Stimulated activated CD4-positive, alpha-beta T cell treated with anti-CD3 and anti-CD28 coated beads, Interleukin-1b, Interleukin-23, amount 100 ng/mL, for 1 hour (primary cell): ENCODE measurements at places on chromosomes 2 and 18.

- DNase-seq: no peak
Measured at GRCh38 chr2:196955036-196955435, 28.5 kb upstream of the PGAP1 start.

DNA sequence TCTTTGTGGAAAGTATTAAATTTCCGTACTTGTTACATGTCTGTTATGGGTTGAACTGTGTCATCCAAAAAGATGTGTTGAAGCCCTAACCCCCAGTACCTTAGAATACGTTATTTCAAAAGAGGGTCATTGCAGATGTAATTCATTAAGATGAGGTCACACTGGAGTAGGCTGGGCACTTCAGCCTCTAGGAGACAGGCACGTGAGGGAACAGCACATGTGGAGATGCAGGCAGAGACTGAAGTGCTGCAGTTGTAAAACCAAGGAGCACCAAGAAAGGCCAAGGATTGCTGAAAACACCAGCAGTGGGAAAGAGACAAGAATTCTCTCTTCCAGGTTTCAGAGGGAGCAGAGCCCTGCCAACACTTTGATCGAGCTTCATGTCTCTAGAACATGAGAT, 4.6 kb upstream of the RHBDD1 start:
- no peak for DNase-seq

GRCh38 chr2:20781656-20782265, 41.1 kb downstream of the LDAH start:
- no peak for DNase-seq

- no peak for DNase-seq
Measured at GRCh38 chr18:51196118-51196810, 1.2 kb downstream of the MEX3C start.

DNA sequence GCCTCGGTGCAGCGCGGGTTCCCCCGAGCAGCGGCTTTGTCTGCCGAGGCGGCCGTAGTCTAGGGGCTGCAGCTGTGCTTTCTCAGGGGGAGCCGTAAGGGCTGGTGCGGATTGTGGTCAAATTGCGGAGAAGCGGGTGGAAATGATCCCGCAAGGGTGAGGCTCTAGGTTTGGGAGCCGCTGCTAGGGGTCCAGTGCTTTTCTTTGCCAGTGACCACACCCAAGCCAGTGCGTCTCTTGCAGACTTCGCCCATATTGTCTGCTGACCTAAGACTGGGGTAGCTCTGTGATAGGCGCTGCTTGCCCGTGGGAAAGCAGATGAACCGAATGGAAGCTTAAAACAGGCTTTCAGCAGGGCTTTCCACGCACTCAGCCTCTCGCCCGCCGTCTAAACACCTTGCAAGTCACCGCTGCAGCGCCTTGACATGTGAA, 2.1 kb downstream of the DPYSL5 start:
- DNase-seq: no peak

GRCh38 chr2:122168799-122169198, 413.3 kb downstream of the TSN start:
- DNase-seq: no peak

GRCh38 chr2:218999881-219000568, 6.8 kb upstream of the CRYBA2 start:
- no peak for DNase-seq

DNA sequence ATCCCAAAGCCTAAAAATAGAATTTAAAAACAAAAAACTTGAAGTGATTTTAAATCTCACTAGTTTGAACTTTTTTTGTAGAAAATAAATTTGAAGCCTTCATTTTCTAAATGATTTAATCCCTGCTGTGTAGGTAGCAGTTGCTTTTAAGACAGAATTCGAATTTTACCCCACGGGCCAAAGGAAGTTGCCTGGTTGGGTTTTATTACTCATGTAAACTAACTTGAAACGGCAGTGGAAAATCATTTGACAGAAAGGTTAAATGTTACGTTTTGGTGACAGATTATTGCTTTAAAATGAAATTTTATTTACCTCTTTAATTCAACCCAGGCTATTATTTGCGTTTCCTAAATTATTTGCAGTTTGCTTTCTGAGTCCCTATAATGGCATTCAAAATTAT, 2.0 kb downstream of the MAPRE2 start:
- no peak for DNase-seq

DNA sequence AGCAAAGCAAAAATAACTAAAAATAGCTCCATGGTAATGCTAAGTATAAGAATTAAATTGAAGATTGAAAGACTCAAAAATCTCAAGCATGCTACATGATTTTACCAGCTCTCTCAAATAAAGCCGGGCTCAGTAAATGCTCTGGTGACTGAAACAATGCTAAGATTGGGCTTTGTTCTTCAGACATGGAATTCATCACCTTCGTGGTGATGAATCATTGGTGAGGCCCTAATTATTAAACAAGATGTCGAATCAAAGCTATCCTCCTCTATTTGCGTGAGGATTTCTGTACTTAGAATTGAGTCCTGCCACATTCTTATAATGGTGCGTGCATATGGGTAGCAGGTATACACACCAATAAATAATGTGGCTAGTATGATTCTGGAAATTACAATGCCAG, 58.8 kb upstream of the LRRTM1 start:
- DNase-seq: no peak
